ENCODE measurements at places on chromosomes 12 and 14.
A peak's percentile ranks its signal among the peaks of the same experiment; 100 is the strongest.

DNA sequence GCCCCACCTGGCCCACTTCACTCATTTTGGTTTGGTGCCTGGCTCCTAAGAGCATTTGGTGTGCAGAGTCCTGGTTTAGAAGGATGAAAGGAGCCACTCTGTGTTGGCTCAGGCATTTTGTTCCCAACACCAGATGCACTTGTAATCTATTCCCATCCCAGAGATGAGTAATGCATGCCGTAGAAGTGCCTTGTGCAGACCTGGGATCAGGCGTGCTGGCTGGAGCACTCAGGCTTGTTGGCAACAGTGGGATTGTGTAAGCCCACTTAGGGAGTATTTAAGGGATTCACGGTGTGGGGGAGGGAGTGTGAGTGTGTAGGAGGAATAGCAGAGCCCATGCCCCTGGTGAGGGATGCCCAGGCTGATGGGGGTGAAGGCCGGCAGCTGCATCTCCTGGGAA, 501.5 kb upstream of the TBX3 start:
- DNase-seq, result no peak

- DNase-seq, result no peak
Observed at GRCh38 chr14:56720703-56721460, 89.4 kb downstream of the OTX2 start.

GRCh38 chr14:69906201-69906600, 27.0 kb downstream of the SMOC1 start:
- DNase-seq, result no peak

DNA sequence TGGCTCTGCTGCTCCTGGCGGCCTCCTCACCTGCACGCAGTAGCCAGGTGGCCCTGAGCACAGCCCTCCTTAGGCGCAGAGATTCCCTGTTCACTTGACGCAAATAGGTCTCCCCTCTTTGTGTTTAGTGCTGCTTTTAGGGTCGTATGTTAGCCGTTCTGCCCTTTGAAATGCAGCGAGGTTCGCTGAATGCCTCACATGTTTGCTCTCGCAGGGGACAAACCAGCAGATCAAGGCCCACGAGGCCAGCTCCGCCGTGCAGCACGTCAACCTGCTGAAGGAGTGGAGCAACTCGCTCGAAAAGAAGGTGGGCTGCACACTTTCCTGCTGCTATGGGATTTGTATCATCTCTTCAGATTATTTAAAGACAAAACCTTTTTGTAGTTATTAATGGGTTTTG, 31.4 kb upstream of the AMN start:
- DNase-seq, result no peak

- DNase-seq, result no peak
Observed at GRCh38 chr12:59459966-59460660, 135.7 kb upstream of the SLC16A7 start.

- no peak for DNase-seq
Observed at GRCh38 chr12:1611803-1612572, 17.0 kb upstream of the WNT5B start.

DNA sequence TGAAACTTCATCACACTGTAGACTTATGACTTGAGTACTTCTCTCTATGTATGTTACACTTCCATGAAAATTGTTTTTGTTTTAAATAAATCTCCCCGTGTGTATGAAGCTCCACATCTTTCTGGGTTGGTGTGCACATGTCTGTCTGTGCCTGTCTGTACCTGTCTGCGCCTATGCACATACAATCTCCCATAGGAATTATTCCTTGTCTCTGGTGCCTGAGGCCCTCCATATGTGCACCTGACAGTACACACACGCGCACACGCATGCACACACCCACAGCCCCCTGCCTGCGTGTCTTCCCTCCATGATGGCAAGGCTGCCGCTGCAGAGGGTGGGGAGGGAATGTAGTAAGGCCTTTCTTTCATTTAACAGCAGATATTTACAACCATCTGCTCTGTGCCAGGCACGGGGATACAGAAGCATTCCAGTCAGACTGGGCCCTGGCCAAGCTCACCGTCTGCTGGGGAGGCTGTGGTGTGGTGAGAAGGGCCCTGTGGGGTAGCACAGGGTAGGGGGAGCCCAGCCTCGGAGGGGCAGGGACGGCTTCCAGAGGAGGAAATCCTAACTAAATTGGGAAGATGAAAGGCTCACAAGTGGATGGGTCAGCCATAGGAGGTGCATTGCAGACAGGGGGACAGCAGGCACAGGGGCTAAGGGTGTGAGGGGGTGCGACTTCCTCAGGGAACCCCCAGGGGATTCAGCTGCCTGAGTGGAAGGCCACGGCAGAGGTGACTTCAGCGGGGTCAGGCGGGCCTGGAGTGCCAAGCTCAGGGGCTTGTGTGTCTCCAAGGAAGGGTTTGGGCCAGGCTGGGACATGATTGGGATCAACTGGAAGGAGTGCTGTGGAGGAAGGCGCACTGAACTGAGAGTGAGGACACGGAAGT, 26.1 kb downstream of the KRT8 start:
- DNase-seq, result no peak

DNA sequence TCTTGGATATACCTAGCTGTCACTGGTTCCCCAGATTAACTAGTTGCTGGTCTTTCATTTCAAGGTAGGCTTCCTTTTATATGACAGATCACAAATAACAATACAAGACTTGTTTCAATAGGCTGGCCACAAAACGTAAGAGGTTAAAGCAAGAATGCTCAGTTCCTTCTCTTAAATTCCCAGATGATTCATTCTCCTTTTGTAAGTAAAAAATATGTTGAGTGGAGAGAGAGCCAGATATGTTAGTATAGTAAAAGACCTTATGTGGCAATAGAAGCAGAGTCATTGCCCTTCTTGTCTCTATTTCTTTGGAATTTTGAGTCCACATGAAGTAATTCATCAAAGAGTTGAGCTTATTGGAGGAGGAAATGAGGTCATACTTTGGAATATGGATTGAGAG, 939.0 kb upstream of the ATXN7L3B start:
- DNase-seq, result no peak

DNA sequence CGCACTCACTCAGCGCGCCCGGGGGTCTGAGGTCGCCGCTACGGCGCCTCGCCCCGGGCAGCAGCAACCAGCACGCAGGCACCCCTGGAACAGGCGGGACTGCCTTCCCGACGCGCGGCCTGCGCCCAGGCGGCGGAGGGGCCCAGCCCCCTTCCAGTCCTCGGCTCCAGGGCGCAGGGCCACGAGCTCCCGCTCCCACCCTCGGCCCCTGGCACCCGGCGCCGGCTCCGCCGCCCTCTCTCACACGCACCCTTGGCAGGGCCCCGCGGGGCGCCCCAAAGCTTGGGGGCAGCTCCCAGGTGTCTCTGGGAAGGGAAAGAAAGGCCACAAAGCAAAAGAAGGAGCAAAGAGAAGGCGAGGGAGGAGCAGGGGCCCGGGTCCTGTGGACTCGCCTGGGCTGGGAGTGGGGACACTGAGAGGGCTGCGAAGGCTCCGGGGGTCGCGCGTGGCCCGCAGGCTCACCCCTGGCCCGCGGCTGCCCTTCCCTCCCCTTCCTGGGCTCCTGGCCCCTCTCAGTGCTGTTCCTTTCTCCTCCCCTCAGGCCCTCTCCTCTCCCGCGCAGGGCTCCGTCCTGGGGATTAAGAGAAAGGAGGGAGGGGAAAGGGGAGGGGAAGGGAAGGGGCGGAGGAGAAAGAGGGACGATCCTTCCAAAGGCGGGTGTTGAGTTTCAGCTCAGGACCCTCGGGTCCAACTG, 907 bp upstream of the EFS start:
- DNase-seq, result no peak

DNA sequence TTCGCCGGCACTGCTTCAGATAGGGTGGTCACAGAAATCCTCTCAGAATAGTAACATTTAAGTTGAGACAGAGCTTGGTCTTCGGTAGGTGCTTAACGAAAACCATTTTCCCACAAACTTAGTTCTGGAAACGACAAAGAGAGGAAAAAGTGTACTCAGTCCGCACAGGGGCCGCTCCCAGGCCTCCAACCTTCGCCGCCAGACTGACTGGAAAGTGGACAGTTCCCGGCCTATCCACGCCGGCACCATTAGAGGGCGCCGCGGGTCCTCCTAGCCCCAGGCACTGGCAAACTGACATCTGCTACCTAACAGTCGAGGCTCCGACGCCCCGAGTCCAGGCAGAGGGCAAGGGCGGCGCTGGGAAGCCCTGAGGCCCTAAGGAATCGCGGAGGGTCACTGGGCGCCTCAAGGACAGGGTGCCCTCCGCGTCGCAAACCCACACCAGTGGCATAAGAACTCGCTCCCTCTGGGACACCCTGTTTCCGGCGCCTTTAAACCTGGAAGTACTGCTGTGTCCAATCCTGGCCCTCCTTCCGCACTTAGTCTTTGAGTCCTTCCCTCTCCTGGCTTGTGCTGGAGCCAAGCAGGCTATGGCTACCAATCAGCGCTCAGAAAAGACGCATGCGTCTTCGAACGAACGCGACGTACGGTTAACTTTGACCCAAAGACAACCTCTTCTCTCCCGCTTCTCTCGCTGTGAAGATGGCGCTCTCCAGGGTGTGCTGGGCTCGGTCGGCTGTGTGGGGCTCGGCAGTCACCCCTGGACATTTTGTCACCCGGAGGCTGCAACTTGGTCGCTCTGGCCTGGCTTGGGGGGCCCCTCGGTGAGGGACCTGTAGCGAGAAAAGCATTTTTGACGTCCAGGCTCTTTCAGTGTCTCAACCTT, at the start of gene LETMD1:
Gene LETMD1 (plus strand): TSS at position 673 of the 886 bp plus-strand sequence. CDS start 30 bp downstream, at position 703.
- DNase-seq, result peak; percentile 84

DNA sequence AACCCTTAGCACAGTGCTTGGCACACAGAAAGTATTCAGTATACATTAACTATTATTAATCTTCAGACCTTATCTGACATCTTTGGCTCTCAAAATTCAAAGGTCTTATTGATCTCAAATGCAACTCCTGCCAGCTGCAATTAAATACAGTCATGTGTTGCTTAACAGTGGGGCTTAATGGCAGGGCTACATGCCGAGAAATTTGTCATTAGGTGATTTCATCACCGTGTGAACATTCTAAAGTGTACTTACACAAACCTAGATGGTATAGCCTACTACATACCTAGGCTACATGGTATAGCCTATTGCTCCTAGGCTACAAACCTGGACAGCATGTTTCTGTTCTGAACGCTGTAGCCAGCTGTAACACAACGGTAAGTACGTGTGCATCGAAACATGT, 156.3 kb upstream of the TMCC3 start:
- DNase-seq, result no peak

DNA sequence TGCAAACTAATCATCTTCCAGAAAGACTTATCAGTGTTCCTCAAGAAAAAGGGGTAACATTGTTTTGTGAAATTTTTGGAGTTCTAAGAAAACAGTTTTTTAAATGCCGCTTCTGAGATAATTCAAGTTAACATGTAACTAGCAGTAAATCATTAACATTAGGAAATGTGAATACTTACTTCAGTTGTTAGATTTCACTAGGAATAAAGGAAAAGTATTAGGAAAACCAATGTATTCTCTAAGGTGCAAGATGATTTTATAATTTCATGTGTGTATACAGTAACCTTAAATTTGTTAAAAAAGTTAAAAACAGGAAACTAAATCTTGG, 36.8 kb downstream of the PAPOLA start:
- DNase-seq, result no peak

- DNase-seq, result no peak
Observed at GRCh38 chr12:8590842-8591545, 21.7 kb downstream of the AICDA start.

DNA sequence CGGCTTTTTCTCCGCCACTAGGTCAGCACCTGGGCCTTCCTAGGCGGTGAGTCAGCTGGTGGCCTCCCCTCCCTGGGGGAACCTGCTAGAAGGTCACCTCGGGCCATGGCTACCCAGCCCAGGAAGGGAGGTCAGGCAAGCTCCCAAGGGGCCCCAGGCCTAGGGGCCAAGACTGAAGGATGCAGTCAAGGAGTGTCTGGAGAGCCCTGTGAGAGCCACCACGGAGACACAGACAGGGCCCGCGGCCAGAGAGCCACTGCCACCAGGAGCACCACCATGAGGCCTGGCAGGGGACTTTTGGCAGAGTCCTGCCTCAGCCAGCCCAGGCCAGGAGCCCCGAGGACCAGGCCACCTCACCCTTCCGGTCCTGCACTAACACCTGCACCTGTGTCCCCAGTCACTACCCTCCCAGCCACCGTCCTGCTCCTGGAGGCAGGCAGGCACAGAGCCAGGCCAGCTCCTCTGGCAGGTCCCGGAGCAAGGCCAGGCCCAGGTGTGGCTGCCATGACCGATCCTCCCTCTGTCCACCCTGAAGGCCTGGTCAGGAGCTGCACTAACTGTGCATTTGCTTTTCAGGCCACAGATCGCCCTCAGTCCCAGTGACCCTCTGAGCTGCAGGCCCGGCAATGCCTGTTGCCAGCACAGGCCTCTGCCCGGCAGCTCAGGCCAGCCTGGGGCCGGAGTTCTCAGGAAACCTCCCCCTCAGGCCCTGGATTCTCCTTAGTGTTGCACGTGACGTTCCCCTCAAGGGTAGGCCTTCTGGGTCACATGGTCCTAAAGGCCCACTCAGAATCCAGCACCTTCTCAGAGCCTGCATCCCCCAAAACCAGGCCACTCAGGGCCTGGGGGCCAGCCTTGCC, 6.9 kb downstream of the PHETA1 start:
- DNase-seq, result no peak

DNA sequence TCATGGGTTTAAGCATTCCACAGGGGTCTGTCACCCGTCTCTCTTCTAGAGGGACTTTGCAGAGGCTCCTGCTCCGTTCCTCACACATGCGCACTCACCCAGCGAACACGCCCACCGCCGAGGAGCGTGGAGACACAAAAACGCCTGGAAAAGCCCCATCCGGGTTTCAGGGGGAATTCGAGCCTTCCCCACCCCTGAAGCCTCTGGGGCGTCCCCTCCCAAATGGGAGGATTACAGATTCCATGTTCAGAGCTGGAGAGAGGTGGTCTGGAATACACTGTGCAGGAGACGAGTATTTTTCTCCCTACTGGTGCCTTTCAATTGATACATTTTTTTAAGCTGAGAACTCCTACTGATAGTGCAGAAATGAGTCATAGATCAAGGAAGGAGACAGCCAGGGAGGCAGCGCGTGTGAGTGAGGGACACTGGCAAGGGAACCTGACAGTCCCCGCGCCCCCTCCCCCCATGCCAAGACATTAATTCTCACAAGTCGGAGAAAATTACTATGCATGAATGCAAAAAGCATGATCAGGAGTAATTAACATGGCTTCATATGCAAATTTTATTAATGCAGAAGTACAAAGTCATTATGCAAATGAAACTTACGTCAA, 36.9 kb downstream of the BCL11B start:
- DNase-seq, result peak; percentile 77

- DNase-seq, result no peak
Observed at GRCh38 chr14:94754391-94754942, 15.4 kb downstream of the GSC start.

GRCh38 chr12:92554158-92555073, 148.4 kb upstream of the PLEKHG7 start:
- DNase-seq, result no peak

GRCh38 chr12:124475295-124476010, 92.0 kb downstream of the NCOR2 start:
- no peak for DNase-seq

DNA sequence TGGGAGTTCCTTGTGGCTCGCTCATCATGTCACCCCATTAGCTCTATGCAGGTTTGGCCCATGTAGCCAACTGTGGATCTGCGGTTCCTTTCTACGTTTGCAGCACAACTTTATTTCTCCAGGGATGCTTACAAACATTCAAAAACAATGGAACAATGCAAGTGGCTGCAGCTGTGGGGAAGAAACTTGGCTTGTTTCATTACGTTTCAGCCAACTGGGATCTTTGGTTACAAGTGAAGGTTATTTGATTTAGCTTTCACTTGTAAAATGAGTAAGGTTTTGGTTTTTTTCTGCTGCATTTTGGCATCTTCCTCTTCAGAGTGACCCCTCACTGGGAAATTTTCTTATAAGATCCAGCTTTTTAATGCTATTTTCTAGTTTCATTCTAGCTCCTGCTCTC, 105.9 kb downstream of the PLXNC1 start:
- no peak for DNase-seq

All from stimulated activated CD4-positive, alpha-beta T cell treated with anti-CD3 and anti-CD28 coated beads, Interleukin-12 subunit alpha, Interleukin-12 subunit beta, amount 100 ng/mL, for 4 hours (primary cell).